T47D (cell line): ENCODE measurements at places on chromosomes 6 and 20.

- no peak for DNase-seq
Observed at GRCh38 chr6:115456848-115457247, 603.8 kb downstream of the FRK start.

DNA sequence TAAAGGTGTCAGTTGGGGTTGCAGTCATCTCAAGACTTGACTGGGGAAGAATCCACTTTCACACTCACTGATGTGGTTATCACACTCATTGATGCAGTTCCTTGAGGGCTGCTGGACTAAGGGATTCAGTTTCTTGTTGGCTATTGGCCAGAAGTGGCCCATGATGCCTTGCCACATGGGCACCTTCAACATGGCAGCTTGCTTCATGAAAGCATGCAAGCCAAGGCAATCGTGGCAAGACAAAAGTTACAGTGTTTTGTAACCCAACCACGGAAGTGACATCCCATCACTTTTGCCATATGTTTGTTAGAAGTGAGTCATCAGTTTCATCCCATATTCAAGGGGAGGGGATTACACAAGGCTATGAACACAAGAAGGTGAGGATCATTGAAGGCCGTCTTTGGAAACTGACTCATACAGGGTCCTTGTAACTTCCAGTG lies 3.8 kb upstream of the RANBP9 start:
- no peak for DNase-seq

DNA sequence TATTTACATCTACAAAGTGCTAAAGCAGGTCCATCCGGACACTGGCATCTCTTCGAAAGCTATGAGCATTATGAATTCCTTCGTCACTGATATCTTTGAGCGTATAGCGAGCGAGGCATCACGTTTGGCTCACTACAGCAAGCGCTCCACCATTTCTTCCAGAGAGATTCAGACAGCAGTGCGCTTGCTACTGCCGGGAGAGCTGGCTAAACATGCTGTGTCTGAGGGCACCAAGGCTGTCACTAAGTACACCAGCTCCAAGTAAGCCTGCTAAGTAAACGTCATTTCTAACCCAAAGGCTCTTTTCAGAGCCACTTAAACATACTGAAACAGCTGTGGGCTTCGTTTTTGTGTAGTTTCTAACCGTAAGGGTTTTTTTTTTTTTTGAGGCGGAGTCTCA lies 27.5 kb upstream of the SLC17A4 start:
- no peak for DNase-seq

DNA sequence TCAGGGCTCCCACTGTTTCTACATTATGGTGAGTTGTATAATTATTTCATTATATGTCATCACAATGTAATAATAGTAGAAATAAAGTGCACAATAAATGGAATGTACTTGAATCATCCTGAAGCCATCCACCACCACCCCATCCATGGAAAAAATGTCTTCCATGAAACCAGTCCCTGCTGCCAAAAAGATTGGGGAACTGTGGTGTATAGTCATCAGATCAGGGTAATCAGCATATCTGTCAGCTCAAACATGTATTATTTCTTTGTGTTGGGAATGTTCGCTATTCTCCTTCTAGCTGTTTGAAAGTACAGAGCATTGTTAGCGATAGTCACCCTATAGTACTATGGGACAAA lies 33.8 kb upstream of the SLC22A23 start:
- no peak for DNase-seq

- DNase-seq = no peak
Observed at GRCh38 chr20:48858075-48858790, 30.4 kb upstream of the PREX1 start.

DNA sequence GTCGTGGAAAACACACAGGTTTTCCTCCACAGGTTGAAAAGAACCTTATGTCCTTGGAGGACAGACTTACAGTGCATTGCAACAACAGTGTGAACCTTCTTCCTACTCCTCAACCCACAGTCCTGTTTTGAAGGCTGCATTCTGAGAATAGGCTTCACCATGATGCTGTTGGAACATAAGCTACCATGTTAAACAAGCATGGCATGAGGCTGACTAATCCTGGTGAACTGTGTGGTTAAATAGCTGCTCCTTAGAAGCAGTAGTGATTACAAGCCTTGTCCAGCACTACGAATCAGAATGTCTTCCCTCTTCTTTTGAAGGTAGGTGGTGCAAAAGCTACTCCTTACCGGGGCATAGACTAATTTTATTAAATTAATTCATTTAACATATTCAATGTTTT lies 368.5 kb upstream of the EPHA7 start:
- no peak for DNase-seq

DNA sequence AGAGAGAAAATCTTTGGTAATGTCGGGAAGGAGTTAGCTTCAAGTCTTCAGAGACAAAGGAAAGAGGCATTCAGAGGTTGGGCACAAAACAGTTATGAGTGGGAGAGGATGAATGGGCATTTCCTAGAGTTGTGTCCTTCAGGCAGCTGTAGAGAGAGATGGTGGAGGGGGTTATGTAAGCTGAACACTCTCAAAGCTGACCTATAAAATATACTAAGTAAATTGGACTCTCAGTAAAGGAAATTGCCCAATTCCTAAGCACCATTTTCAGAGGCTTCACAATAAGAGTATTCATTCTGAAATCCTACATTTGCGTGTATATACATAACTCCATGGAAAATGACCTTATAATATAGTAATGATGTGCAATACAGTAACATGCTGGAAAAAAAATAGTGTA lies 161.2 kb downstream of the KCNQ5 start:
- no peak for DNase-seq

- no peak for DNase-seq
Observed at GRCh38 chr6:105755885-105756284, 330.3 kb upstream of the PRDM1 start.

GRCh38 chr6:78995946-78996345 lies 82.1 kb downstream of the PHIP start:
- no peak for DNase-seq

- DNase-seq = no peak
Observed at GRCh38 chr6:158852312-158853071, 33.3 kb upstream of the EZR start.

DNA sequence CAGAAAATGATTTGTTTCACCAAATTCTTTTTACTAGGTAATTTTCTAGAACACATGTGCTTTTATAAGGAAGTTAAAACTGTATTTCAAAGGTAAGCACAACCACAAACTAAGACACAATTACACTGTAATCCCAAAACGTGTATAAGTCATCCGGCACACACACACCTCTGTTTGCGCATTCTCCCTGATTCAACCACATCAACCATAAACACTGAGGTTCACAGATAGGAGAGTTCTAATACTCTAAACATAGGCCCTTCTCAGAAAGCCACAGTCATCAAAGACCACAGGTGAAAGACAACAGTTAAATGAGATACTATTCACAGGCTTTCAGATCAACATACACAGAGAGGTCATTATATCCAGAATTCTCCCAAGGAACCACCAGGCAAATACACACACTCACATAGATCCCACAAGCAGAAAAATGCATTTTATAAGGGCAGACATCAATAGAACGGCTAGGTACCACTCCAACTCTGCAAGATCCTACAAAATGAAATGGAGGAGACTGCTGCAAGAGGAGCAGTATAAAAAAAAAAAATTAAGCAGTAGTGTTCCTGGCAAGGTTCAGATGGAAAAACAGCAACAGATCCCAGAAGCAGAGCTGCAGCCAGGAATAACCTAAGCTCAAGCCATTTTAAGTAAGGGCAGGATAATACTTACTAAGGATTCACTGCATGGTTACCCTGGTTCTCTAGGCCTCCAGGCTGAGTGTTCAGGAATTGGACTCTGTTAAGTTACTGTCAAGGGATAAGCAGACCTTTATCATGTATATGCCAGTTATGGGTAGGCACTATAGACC lies 6.6 kb upstream of the FBXO9 start:
- no peak for DNase-seq

DNA sequence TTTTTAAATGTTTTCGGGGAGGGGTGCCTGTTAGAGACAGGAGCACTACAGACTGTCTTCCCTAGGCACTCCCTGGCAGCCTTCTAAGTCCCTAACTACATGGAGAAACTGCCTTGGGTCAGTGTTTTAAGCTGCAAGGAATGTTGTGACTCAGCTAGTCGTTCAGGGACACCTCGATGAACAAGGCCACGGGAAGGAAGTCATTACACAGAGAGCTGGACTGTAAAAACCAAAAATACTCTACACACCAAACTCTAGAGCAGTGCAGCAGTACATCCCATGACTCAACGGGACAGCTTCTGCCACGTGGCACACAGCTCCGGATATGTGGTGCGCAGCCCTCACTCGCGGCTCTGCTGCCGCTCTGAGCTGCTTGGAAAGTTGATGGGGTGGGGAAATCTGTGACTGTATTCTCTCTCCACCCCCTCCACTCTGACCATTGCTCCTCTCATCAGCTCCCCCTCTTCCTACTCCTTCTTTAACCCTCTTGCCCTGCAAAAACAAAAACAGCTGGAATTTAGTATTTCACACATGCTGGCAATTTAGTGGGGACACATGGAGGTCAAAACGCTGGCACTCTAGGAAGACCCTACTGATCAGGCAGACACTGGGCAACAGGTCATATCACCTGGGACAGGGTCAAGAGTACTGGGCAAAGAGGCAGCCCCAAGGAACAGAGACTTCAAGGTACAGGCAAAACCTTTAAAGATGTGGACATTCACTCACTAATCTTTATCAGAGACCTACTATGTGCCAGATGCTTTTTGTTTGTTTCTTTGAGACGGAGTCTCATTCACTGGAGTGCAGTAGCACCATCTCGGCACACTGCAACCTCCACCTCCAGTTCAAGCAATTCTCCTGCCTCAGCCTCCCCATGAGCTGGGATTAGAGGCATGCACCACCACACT lies 10.9 kb upstream of the LPIN3 start:
- DNase-seq = no peak

- no peak for DNase-seq
Observed at GRCh38 chr20:22890594-22891300, 144.4 kb upstream of the SSTR4 start.

GRCh38 chr6:80454197-80454596 lies 347.7 kb downstream of the BCKDHB start:
- DNase-seq = no peak

- DNase-seq = no peak
Observed at GRCh38 chr6:111714416-111715270, 109.0 kb upstream of the TRAF3IP2 start.
